Activated naive CD4-positive, alpha-beta T cell treated with anti-CD3 and anti-CD28 coated beads for 36 hours (primary cell): ENCODE measurements at places on chromosomes 13 and 19. TPM values are rescaled to one million over a fixed set of nuclear protein-coding genes. Genes with fewer than 3 reads are reported as not detected.

- no peak for DNase-seq
These were observed 49.1 kb upstream of the EHD2 start for GRCh38 chr19:47663911-47664771.

GRCh38 chr13:88857256-88857655 lies 1186.1 kb downstream of the SLITRK5 start:
- DNase-seq = no peak

DNA sequence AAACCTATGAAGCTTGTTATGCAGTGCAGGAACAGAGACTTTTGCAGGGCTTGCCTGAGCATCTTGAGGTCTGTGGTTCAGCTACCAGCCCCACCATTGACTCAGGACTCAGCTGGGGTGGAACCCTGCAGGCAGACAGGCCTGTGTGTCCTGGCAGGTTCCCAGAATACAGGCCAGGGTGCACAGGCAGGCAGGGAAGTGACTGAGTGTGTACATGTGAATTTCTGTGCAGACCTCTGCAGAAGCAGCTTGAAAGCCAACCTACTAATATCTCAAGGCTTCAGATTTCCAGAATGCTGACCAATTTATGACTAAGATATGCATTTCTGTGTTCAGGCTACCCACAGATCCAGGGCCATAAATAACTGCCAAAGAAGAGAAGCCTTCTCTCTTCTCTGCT lies 254.4 kb downstream of the DLEU7 start:
- no peak for DNase-seq

DNA sequence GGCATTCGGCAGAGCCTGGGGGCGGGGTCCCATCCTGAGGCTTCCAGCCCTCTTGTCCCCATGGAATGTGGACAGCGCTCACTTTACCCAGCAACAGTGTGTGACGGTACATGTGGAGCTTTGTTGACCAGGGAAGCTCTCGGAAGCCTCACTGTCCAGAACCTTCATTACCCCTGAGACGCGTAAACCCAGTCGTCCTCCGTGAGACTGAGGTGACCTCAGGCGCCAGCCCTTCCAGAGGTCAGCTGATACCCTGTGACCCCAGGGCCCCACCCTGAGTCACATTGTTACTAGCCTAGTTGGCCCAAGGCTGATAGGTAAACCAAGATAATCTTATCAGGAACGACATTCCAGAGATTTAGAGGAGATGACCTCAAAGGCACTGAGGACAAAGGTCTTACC lies 10.2 kb upstream of the TMEM160 start:
- DNase-seq = no peak

DNA sequence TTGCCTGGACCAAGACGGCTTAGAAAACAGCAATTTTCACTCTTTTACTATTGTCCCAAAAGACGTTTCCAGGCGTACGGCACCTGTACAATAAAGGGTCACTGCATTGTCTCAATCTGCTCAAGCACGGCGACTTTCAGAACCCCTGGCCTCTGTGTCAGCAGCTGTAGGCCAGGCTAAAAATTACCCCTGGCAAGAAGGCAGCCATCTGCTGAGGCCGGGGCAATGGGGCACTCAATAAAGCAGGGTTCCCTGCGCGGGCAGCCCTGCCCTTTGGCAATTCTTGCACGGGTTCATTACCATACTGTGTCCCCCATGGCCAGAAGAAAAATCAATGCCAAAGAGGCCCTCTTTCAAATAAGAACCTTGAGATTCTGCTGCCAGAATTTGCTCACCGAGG lies 52.1 kb downstream of the STK24 start:
- no peak for DNase-seq

DNA sequence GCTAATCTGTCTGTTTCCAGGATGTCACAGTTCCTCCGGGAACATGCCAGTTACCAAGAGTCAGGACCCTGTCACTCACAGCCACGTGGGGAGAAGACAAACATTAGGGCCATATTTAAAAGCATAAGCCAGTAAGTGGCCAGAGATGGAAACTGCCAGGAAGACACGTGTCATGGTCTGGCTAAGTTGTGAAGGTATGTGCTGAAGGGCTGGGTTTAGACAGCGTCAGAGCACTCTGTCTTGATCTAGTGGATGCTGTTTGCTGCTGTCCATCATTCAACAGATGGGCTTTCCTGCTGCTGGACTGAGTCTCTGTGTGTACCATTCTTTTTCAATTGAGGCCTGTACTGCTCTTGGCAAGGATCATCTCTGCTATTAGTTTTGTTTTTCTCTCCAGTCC lies 128.6 kb downstream of the HS6ST3 start:
- no peak for DNase-seq

Gene SSC5D
- 0.25 TPM for total RNA-seq

Gene SPINT2
- total RNA-seq = 35.3 TPM

Gene LHB
- total RNA-seq = not detected

Gene DACT3
- 2.4 TPM for total RNA-seq

Gene ONECUT3
- not detected for total RNA-seq

Gene IGFL3
- not detected for total RNA-seq
